Putamen (tissue), 1 donor: ENCODE measurements at places on chromosomes 12 and 14.

- DNase-seq, result no peak
These were observed at the start of gene ZNF219 for GRCh38 chr14:21098076-21098891. ZNF219 (minus strand) TSS chr14:21098655; CDS start chr14:21093591, 5,064 bp downstream.

DNA sequence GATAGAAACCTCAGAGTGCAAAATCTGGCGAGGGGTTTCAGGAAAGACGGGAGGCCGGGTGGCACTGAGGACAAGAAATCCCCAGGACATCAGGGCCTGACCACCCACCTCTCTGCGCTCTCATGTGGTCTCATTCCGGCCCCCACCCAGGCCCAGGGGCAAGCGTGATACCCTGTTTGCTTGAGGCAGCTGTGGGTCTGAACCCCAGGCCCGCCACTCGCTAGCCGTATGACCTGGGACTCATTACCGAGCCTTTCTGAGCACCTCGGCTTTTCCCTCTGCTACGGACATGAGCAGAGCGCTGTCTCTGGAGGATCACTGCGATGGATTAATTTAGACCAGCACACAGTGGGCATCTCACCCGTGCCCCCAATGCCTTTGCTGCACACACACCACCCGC is 25.5 kb upstream of the BCDIN3D start:
- DNase-seq, result no peak

DNA sequence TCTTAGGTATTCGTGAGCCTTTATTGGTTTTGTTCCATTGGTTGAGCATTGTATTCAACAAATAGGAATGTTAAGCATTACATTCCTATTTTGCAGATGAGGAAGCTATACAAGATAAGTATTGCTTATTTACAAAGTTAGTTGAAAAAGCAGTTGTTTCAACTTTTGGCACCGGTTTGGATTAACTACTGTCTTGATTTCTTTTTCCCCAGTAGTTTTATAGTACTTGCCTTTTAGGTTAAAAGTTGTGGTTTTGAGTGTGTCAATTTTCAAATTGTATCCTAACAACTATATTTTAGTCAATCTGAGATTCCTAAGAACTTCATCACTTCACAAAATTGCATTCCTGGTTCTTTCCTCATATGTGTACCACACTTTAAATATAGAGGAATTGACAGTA is 23.8 kb upstream of the MBIP start:
- no peak for DNase-seq

DNA sequence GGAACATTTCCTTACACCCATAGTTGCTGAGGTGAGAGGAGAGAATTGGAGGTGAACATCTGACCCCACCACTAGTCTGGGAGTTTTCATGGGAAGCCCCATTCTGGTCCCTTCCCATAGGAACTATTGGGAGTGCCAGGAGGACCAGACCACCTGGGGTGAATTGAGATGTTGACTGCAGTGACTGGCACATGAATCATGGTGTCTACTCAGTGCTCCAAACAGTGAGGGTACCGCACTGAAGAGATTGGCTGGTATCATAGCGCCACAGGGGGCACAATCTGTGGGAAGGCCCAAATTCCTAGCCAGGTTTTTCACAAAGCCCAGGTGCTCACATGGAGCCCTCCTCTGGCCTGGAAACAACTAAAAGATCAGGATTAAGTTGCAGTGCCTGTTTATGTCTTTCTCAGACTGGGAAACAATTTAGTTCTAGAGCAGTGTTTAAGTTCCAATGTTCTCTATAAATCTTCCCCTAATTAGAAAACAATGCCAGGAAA is 3.7 kb upstream of the RNASE9 start:
- no peak for DNase-seq

GRCh38 chr14:94282991-94283723 is 9.9 kb downstream of the SERPINA10 start:
- no peak for DNase-seq

- no peak for DNase-seq
These were observed 228.6 kb downstream of the DACT1 start for GRCh38 chr14:58866391-58866790.

DNA sequence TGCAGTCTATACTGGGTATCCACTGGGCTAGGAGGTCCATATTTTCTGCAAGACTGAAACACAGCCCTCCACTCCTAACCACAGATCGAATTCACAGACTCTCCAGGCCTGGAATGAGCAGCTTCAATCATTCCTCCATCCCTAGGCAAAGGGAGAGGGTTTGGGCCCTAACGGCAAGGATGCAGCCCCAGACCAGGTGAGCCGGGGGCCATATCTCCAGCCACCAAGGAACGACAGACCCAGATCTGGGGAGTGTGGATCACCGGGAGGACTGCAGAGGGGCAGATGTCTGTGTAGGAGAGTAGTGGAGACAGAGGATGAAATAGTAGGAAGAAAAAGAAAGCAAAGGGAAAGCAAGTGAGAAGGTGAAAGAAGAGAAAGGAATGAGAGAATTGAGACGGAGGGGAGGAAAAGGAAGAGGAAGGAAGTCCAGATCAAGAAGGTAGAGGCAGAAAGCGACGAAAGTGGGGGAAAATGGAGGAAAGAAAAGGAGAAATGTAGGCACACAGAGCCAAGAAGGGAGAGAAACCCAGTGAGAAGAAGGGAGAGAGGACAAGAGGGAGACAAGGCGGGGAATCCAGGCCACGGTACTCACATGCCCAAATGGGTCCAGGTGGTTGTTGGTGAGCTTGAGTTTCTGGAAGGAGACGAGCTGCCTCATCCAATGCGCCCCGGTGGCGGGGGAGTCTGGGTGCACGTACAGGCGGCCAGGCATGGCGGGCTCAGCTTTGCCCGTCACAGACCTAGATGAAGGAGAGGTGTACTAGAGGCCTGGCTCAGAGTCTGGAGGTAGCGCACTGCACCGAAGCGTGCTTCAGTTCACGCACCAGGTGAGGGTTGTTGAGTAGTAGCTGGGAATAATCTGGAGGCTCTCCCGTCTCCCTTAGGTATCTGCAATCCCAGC is 7.7 kb downstream of the TBX5 start:
- no peak for DNase-seq

DNA sequence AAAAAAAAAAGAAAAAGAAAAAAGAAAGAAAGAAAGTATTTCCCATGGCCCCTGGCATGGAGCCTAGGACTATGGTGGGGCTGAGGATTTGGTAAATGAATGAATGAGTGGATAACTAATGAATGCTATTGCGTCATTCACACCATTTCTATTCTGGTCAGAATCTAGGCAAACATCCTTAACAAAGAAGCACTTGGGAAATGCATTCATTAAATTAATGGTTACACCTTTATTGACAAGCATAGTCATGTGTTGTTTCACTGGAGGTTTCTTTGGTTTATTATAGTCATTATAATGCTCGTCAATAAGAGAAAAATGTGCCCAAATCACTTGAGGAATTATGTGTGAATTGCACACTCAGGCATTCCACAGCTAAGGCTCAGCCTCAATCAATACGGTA is 13.6 kb upstream of the AQP2 start:
- no peak for DNase-seq

DNA sequence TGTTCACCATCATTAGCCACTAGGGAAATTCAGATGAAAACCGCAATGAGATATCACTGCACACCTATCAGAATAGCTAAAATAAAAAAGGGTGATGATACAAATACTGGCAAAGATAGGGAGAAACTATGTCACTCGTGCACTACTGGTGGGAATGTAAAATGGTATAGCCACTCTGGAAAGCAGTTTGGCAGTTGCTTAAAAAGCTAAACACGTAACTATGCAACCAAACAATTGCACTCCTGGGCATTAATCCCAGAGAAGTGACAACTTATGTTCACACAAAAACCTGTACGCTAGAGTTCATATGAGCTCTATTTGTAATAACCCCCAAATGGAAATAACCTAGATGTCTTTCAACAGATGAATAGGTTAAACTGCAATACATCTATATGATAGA is 35.4 kb downstream of the GPR135 start:
- no peak for DNase-seq

DNA sequence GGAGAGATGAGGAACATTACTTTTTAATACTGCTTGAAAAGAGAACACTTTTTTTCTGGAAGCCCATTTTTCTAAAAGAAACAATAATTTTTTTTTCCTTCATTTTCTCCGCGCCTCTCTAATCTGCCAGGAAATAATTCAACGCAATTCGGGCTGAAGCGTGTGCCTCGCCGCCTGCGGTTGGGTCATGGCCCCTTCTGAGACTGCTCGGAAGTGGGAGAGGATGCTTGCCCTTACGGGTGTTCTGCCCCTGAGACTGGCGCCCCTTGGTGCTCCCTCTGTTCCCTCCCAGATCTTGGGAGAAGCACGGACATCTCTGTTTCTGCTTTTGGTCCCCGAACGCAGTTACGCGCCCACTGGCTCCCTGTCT is 332 bp upstream of the TBC1D30 start:
- DNase-seq, result no peak

DNA sequence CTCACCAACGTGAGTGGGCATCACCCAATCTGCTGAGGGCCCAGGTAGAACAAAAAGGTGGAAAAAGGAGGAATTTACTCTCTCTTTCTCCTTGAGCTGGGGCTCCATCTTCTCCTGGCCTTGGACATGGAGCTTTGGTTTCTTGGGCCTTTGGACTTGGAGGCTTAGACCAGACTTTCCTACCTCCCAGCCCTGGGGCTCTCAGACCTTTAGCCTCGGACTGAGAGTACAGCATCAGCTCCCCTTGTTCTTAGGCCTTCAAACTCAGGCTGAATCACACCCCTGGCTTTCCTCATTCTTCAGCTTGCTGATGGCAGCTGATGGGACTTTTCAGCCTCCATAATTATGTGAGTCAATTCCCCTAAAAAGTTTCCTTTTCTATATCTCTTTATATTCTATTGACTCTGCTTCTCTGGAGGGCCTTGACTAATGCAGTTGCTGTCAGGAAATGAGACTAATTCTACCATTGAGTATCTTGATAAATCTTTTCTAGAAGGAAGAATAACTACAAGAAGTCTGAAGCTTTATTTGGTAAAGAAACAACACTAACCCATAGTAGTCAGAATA is 15.9 kb upstream of the CLEC4E start:
- DNase-seq, result no peak

GRCh38 chr12:58847901-58848600 is 72.3 kb downstream of the LRIG3 start:
- DNase-seq, result no peak

- peak; percentile 57 for DNase-seq
These were observed 28.4 kb downstream of the SLC7A8 start for GRCh38 chr14:23154964-23155587.

- DNase-seq, result no peak
These were observed 77.5 kb downstream of the FOXN3 start for GRCh38 chr14:89339579-89339978.

GRCh38 chr14:99381688-99382060 is 99.0 kb downstream of the SETD3 start:
- DNase-seq, result no peak

DNA sequence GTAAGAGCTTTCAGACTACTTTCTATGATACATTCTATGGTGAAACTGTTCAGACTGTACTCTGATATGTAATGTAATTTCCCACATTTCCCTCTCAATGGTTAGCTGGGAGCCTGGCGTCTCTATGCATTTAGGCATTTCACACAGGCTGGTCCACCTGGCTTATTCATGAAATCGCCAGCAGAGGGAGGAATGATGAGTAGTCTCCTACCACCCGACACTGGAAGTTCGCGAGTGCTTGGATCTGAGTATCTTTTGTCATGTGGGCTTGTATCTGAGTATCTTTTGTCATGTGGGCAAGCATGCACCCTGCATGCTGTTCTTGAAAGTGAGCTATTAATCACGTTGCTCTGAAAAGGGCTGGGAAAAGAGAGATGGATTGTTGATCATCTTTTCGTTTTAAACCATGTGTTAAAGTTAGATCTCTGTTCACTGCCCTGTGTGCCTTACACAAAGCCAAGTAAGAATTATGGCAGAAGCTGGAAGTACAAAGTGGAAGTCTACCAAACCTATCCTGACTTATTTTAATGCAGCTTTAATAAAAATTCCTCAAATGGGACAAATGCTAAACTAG is 235.0 kb downstream of the ATP23 start:
- DNase-seq, result no peak

DNA sequence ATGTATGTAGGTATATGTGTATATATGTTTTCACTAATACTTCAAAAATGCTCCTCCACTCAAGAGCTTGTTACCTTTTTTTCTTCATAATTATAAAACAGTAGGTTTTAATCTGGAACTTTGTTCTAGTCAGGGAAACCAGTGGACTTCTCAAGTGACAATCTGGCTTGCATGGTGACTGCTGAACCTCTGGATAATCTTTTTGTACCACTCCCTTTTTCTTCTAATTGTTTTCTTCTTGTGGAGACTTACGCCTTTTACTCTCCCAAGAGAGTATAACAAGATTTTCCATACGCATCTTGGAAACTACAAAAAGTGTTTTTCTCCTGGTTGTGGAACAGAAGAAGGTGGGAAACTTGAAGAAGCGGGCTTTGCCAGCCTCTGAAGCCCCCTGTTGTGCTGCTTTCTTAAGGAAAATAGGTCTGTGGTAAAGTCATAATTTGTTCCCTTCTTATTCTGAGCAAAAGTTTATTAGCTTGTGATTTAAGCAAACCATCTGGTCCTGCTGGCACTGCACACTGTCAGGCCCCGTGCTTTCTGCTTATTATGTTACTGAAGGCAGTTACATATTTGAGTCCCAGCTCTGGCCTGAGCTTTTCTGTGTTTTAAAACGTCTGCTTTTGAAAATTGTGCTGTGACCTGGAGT is 291.8 kb downstream of the ERC1 start:
- no peak for DNase-seq

DNA sequence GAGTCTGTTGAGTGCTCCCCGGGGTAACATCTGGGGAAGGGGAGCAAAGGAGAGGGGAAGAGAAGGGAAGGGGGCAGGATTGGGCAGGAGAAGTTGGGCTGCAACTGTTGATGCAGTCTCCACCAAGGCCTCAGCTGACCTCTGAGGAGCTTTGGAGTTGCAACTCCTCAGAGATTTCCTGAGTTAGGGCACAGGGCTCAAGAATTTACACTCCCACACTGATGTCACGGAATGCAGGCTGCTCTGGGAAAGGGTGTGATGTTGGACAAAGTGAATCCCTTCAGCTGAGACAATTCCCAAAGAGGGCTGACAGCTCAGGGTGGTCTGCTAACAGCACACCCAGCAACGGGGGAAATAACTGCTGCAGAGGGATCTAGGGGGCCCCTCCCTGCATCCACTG is 295.6 kb downstream of the PCNX1 start:
- DNase-seq, result no peak

DNA sequence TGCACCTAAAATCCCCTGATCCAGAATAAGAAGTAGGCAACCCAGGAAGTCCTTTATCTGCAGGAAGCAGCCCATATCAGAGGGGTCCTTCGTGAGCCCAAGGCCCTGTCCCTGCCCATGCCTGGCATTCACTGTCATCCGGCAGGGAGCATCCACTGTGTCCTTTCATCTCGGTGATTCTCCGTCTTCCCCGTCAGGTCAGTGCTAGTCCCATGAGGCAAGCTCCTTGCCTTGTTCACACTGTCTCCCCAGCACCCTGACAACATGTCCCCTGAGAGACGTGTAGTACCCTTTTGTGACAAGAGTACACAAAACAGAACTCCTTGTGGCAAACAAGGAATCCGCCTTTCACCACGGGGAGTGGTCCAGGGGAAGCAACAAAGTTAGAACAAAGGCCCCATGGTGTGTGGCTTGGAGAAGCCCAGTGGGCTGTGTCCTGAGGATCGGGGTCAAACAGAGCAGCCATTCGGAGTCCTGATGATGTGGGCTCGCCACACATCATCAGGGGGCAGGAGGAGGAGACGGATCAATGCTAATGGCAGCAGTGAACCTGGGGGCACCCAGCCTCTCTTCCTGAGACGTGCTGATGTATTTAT is 112.1 kb downstream of the DICER1 start:
- no peak for DNase-seq

GRCh38 chr12:104230304-104231095 is 14.9 kb downstream of the TXNRD1 start:
- no peak for DNase-seq

GRCh38 chr12:98725476-98726247 is 80.6 kb downstream of the APAF1 start:
- peak; percentile 86 for DNase-seq
